Daoy (cell line): ENCODE measurements at places on chromosomes 3 and 15.

DNA sequence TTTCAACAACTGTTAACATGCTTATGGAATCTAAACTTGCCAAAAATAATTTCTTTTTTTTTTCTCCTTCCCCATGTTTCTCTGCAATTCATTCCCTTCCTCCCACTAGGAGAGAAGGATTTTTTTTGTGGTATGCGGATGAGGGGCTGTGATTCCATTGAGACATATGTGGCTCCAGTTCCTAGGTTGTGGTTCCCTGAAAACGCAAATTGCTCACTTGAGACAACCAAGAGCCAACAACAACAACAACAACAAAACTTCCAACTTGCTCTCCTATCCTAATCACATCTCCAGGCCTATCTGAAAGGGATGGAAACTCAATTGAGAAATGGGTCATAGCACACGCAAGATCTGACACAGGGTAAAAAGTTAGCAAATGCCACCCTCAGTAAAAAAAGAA lies 406.5 kb upstream of the TGFBR2 start:
- DNase-seq: no peak

DNA sequence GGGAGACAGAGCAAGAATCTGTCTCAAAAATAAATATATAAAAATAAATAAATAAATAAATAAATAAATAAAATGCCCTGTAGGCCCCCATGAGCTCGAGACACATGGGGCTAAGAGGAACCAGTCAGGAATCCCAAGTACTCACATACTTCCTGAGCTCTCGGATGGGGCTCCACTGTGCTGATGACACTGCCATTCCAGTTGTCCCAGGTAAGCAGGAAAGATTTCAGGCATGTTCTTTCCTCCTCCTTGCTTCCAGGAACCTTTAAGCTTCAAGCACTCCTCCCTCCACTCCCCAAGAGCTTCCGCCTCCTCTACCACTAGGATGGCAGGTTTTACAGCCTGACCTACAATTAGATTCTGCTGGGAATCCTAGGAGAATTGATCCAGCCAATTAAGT lies 113.4 kb downstream of the SLC49A4 start:
- no peak for DNase-seq

- no peak for DNase-seq
These were observed 2.1 kb downstream of the TRIM69 start for GRCh38 chr15:44738340-44738984.

- no peak for DNase-seq
These were observed 10.0 kb downstream of the ANKDD1A start for GRCh38 chr15:64921711-64922110.

- DNase-seq: peak; percentile 55
These were observed 53.6 kb downstream of the LMCD1 start for GRCh38 chr3:8555113-8555661.

DNA sequence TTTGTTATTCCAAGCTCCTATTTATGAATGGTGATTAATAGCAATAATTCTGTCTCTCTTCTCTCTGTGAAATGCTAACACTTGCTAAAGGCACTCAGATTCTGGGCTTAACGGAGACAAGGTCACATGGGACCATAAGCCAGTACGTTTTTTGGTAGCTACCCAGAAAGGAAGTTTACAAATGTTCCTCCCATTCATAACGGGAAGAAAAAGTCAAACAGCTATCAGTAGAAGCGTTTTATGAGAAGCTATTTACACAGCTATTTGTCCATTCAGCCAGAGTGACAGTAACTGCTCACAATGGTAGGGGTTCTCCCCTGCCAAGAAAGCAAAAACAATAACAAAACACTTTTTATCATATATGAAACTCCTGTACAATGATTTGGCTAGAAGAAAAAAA lies 51.5 kb downstream of the ZMAT3 start:
- DNase-seq: no peak

- DNase-seq: no peak
These were observed 10.1 kb upstream of the CAMK1 start for GRCh38 chr3:9779721-9780457.

DNA sequence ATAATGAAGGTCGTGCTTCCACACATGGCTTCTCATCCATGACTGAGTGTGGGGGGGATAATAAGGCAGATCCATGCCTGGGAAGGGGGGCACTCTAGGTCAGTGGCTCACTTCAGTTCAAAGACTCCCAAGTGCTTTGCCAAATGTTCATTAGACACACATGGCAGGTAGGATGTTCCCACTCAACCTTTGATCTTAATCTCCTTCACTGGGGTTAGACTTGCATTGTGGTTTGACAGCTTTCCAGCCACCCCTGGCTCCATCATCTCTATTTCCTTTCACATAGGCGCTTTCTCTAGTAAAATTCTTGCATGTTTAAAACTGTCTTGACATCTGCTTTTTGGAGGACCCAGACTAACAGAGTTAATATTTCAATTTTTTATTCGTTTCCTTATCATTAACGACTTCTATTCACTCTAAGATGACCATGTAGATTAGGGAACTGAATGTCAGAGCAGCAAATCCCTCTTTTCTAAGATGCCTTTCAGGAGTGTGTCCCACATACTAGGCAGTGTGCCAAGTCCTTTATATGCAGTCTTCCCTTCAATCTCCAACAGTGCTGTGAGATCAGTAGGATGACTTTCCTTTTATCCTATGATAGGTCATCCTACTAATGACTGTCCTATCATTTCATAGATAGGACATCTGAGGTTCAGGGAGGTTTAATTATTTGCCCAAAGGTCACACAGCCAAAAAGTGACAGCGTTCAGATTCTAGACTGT lies 57.9 kb downstream of the BTD start:
- no peak for DNase-seq
